Body of pancreas (tissue), 4 donors: ENCODE measurements at places on chromosomes 13 and 19.

GRCh38 chr19:8158411-8159074, 9.2 kb upstream of the FBN3 start:
- no peaks in the 10 kb centered on the region for H3K36me3 ChIP-seq
- H3K27me3 ChIP-seq = no peaks in the 10 kb centered on the region
- H3K4me1 ChIP-seq = peaks cover 13% of the 10 kb centered on the region
- DNase-seq = peak; percentile 66

- no peak overlapping the region for H3K27ac ChIP-seq
- peaks cover 39% of the 10 kb centered on the region for H3K4me1 ChIP-seq
- no peaks in the 10 kb centered on the region for H3K36me3 ChIP-seq
- no peak overlapping the region for H3K4me3 ChIP-seq
- H3K27me3 ChIP-seq = no peaks in the 10 kb centered on the region
- peak; percentile 82 for DNase-seq
These were observed 6.6 kb upstream of the EML2 start for GRCh38 chr19:45645631-45646344.

DNA sequence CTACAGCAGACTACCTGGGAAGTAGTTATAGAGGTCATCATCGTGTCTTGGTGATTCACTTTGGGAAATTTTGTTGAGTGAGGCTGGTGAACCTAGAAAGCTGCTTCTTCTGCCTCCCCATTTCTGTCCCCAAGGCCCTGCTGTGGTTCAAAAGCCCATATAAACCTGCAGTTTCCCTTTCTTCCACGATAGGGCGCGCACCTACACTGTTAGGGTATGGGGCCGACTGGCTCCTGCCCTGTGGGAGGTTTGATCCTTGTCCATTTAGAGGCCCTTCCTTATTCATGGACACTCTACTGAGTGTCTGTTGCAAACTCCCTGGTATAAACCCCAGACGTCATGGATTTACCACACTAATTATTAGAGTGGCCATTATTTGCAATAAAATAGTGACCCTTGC, 191.8 kb downstream of the GGACT start:
- no peaks in the 10 kb centered on the region for H3K27me3 ChIP-seq
- H3K27ac ChIP-seq = no peak overlapping the region
- H3K36me3 ChIP-seq = no peaks in the 10 kb centered on the region
- peaks cover 3% of the 10 kb centered on the region for H3K4me1 ChIP-seq

GRCh38 chr19:58332697-58333096, 5.9 kb downstream of the ZSCAN22 start:
- H3K4me3 ChIP-seq = no peak overlapping the region
- H3K27ac ChIP-seq = no peak overlapping the region
- DNase-seq = no peak
- H3K36me3 ChIP-seq = no peaks in the 10 kb centered on the region
- peaks cover 8% of the 10 kb centered on the region for H3K4me1 ChIP-seq
- no peaks in the 10 kb centered on the region for H3K27me3 ChIP-seq

DNA sequence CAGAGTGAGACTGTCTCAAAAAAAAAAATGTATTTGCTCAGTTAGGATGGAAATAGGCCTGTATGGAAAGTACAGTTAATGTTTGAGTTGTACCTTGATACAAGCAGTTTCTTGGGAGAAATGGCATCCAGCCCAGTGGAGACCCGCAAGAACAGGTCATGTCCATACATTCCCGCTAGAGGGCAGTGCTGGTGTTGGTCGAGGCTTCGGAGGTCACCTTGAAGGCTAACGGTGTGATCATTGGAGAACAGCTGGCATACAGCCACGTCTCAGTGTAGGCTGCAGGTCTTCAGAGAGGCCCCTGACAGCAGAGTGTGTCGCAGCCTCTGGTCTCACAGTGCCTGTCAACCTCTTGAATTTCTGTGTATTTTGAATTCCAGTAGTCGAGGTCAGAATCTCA, 7.5 kb downstream of the ZNF610 start:
- no peak overlapping the region for H3K27ac ChIP-seq
- no peaks in the 10 kb centered on the region for H3K27me3 ChIP-seq
- DNase-seq = peak; percentile 32

- H3K27ac ChIP-seq = no peak overlapping the region
- H3K4me3 ChIP-seq = no peak overlapping the region
- no peaks in the 10 kb centered on the region for H3K36me3 ChIP-seq
- no peaks in the 10 kb centered on the region for H3K4me1 ChIP-seq
These were observed 108.5 kb downstream of the SOX1 start for GRCh38 chr13:112175162-112176075.
